ENCODE measurements at places on chromosomes 2 and 18. TPM values are rescaled to one million over a fixed set of nuclear protein-coding genes. Genes with fewer than 3 reads are reported as not detected.
A peak's percentile ranks its signal among the peaks of the same experiment; 100 is the strongest.

Gene TMEM17
- 7.6 TPM for total RNA-seq

- no peak for DNase-seq
Observed at GRCh38 chr2:224838335-224838734, 122.2 kb upstream of the CCDC195 start.

GRCh38 chr2:175815537-175815936 lies 186.5 kb downstream of the LNPK start:
- DNase-seq = no peak

DNA sequence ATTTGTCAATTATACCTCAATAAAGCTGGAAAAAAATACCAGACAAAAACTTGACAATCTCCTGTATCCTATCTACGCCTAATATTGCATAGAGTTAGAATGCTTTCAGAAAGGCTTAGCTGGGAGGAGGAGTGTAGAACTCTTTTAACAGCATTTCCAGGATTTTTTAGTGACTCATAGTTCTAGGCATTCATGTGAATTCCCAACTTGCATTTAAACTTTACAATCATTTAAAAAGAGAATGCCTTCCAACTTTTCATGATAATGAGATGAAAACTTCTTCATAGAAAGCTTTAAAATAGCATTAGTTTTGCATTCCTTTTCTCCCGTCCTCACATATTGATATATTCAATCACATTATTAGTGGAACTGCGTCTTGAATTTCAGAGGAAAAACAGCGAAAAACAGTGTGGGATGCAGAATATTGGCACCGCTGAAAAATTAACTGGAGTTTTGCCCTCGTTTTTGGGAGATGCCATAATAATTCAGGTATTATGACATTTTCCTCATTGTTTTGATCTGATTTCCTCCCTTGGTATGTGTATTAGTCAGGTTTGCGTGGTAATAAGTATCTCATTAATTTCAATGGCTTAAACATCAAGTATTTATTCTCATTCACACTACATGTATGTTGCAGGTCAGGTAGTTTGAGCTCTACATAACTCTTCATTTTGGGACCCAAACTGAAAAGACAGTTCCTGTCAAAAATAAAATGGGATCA lies 293.2 kb upstream of the FIGN start:
- no peak for DNase-seq

DNA sequence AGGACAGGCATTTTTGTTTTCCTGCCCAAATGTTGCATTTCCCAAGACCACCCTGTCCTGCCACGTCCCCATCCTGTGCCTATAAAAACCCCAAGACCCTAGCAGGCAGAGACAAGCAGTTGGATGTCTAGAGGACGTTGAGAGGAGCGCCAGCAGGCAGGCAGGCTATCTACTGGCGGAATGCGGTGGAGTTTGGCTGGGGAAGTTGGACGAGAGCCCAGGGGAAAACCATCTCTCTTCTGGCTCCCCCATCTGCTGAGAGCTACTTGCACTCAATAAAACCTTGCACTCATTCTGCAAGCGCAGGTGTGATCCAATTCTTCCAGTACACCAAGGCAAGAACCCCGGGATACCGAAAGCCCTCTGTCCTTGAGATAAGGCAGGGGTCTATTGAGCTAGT lies 72.5 kb downstream of the ARL6IP6 start:
- DNase-seq = no peak

DNA sequence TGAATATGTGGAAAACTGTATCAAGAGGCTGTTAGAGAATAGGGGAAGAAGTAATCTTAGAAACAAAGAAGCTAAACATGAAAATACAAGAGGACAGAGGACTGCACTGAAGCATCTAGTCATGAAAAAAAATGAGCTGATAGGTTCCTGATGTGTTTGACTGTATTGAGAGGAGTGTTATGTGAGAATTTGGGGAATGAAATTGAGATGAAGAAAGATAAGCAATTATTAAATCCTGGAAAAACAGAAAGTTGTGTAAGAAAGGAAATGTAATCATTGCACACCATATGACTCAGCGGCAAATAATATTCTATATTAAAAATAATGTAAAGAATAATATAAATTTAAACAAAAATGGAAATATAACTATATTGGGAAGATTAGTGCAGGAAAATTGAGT lies 71.2 kb downstream of the SEMA4F start:
- no peak for DNase-seq

Gene CENPA
- total RNA-seq = 43.6 TPM

Gene TCF4
- total RNA-seq = 0.74 TPM

DNA sequence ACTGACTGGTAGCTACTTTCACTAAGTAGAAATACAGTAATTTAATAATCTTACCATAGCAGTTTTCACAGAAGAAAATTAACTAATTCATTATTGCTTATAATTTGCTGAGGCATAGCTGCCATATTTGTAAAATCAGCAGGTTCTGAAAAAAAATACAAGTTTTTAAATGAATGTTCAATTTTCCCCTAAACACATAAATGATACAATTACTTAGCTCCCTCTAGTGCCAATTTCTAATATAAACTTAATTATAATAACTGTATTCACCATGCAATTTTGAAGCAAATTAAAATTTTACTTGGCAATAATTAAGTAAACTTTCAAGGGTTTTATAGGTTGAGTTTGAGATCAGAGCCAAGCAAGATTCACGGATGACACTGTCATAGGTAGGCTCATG lies 1321.6 kb upstream of the ACVR2A start:
- no peak for DNase-seq

GRCh38 chr2:189599245-189599644 lies 18.7 kb upstream of the SLC40A1 start:
- DNase-seq = no peak

Gene SPHKAP
- not detected for total RNA-seq

DNA sequence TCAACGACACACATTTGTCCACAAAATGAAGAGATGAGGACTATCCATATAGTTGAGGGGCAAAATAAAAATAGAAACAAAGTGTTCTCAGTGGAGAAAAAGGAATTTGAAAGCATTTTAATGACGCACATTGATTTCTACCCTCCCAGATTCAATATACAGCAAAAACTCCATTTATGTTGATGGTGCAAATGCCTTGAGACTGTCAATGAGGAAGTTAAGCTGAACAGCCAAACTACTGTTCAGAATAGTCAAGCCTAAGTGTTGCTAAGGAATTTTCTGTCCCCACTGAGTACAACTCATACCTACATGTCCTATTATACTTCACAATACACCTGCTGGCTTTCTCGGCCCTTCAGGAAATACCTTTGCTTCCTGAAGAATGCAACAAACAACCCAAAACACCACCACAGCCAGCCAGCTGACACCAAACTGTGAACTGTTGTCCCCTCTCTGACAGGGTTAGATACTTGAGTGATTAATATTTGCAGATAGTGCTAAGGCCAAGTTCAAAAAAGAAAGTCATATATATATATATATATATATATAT lies 27.8 kb upstream of the DARS1 start:
- DNase-seq = no peak

DNA sequence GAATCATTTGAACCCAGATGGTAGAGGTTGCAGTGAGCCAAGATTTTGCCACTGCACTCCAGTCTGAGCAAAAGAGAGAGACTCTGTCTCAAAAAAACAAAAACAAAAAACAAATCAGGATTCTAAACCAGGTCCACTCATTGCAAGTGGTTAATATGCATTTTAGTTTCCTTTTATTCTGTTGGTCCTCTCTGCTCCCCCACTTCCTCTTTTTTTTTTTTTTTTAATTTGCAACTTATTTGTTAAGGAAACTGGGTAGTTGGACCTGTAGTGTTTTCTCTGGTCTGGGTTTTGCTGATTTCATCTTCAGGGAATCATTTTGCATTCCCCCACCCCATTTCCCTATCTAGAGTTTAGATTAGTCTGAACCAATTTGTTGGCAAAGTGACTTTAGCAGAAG lies 14.0 kb downstream of the FER1L5 start:
- no peak for DNase-seq

DNA sequence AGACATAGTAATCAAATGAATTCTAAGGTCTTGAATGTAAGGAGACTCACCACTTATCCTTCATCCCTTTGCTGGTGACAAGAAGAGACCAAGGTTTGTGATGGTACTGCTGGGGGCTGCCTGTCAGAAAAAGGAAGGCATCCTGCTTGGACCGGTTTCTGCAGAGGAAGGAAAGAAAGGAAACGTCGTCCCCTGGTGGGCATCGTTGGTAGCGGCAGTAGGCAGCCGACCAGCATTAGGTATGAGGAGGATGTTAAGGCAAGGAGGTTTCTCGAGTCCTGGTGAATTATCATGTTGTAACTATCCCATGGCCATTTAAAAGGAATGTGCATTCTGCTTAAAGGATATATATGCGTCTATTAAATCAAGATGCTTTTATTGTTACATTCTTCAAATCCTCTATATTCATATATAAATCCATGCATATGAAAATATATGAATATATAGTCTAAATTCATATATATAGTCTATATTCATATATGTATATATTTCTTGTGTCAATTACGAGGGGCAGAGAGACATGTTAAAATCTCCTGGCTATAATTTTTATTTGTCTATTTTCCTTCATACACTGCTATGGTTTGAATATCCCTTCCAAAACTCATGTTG lies 94.4 kb upstream of the TGFA start:
- peak; percentile 78 for DNase-seq

GRCh38 chr18:10687161-10687925 lies 161.5 kb downstream of the NAPG start:
- no peak for DNase-seq

DNA sequence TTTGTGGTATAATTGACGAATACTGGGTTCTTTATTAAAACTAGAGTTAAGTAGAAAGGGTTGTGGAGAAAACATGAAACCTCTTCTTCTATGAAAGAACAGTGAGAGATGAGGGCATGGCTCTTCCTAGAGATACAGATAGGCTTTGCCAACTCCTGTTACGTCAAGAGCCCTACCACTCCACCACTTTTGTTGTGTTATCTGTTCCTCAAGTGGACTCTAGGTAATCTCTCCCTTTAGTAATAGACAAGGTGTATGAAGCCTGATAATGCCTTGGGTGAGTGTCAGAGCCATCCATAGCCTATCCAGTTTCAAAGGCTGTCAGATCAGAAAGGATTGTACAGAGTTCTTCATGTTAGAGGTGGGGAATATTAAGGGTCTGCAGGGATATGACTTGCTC lies 176.4 kb downstream of the SETBP1 start:
- no peak for DNase-seq

GRCh38 chr2:128621074-128621473 lies 302.4 kb upstream of the HS6ST1 start:
- no peak for DNase-seq

GRCh38 chr18:45463451-45463850 lies 151.8 kb upstream of the SLC14A2 start:
- no peak for DNase-seq

Gene HOXD3
- total RNA-seq = not detected

DNA sequence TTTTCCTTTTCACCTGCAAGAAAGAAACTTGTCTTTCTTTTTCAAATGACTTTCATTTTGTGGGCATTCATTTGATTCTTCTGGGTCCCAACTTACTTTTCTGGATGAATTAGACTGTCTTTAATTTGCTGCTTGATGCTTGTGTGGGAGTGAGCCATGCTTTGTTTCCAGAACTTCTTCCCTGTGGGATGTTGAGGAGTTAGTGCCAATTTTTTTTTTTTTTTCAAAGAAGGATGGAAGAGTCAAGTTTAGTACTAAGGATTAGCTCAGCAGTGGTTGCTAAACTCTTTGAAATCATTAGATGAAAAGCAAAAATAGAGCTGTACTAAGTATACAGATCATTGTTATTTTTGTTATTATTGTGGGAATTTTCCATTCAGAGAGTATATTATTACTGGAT lies 17.2 kb upstream of the KCTD1 start:
- no peak for DNase-seq

- no peak for DNase-seq
Observed at GRCh38 chr18:44920441-44920840, 239.8 kb downstream of the SETBP1 start.

GRCh38 chr2:219453671-219454590 lies 19.3 kb downstream of the SPEG start:
- DNase-seq = no peak

Gene UGT1A9
- not detected for total RNA-seq

Gene HRH4
- total RNA-seq = 0.18 TPM

- DNase-seq = no peak
Observed at GRCh38 chr2:235804676-235805075, 310.8 kb downstream of the AGAP1 start.

GRCh38 chr2:115292742-115293141 lies 850.3 kb downstream of the DPP10 start:
- no peak for DNase-seq

DNA sequence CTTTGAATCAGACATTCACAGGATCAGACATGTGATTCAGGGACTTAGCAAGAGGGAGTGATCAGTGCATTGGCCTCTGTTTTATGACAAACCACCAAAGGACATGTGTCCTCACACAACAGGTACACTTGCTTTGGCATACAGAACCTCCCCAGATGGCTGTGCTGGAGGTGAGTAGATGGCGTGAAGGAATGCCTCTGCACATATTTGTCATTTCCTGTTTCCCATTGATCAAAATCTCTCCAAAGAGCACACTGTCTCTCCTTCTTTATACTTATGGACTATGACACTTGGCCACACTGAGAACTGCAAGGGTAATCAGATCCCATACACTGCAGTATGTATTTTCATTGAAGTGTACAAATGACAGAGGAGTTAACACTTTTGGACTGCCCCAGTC lies 927.6 kb downstream of the TSN start:
- peak; percentile 50 for DNase-seq

DNA sequence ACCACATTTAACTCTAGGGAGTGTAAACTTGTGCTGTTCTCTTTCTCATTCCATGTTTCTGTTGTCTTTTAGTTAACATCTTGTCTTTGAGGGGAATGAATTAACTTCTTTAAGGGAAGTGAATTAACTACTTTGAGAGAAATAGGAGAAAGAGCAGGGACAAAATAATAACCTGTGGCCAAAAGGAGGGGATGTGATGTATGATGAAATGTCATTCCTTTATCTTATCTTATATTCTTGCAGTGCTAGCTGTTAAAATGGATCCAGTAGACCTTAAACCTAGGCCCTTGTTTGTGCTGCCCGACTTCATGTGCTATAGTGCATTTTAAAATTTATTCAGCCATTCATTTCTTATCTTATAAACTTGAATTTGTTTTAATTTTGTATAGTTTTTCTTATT lies 18.4 kb downstream of the ABI2 start:
- DNase-seq = no peak

DNA sequence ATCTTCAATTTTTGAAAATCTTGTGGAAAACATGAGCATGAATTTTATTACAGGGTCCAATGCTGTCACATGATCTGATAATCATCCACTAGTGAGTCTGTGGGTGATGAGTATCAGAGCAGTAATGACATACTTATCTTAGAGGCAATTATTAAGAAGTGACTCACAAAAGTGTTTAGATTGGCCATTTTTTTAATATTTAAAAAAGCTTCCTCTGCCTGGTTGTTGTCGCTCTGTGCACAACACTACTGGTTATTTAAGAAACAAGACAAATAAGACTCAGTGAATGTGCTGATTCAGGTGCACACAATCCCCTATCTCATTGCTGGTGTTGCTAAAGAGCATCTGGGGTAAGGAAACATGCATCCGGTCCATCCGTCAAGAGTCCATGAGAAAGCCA lies 665.8 kb upstream of the ZEB2 start:
- no peak for DNase-seq

Gene REV1
- 50.5 TPM for total RNA-seq

- no peak for DNase-seq
Observed at GRCh38 chr2:159075727-159076126, 107.3 kb downstream of the TANC1 start.

Gene WDCP
- 13.5 TPM for total RNA-seq
